Endothelial cell of coronary artery (primary cell): ENCODE measurements at places on chromosomes 12 and 14. TPM values are rescaled to one million over a fixed set of nuclear protein-coding genes. Genes with fewer than 3 reads are reported as not detected.

The AQP6 gene
- total RNA-seq, result 0.09 TPM in 1 of 2 replicates, not detected in the other

The TGM1 gene
- total RNA-seq, result 0.36 and 0.75 TPM in 2 replicates

The P2RX2 gene
- not detected in 2 replicates for total RNA-seq

The RNASE3 gene
- total RNA-seq, result not detected in 2 replicates

The BTBD6 gene
- total RNA-seq, result 50.4 and 52.6 TPM in 2 replicates

The ANO4 gene
- under 0.01 and 0.94 TPM in 2 replicates for total RNA-seq

The TSPAN19 gene
- total RNA-seq, result 0.09 TPM in 1 of 2 replicates, not detected in the other

The SPRYD4 gene
- 1.0 and 1.3 TPM in 2 replicates for total RNA-seq

The PLEKHD1 gene
- total RNA-seq, result under 0.01 TPM in 1 of 2 replicates, not detected in the other

The ERP27 gene
- 0.09 and 0.27 TPM in 2 replicates for total RNA-seq

The ASCL1 gene
- not detected in 2 replicates for total RNA-seq
